NCI-H1105 (cell line): ENCODE measurements at places on chromosomes 11 and 22.

GRCh38 chr22:50118557-50119168 is 28.9 kb downstream of the MOV10L1 start:
- no peak for DNase-seq

GRCh38 chr11:130449310-130449990 is 1.0 kb downstream of the ADAMTS15 start:
- DNase-seq: no peak

DNA sequence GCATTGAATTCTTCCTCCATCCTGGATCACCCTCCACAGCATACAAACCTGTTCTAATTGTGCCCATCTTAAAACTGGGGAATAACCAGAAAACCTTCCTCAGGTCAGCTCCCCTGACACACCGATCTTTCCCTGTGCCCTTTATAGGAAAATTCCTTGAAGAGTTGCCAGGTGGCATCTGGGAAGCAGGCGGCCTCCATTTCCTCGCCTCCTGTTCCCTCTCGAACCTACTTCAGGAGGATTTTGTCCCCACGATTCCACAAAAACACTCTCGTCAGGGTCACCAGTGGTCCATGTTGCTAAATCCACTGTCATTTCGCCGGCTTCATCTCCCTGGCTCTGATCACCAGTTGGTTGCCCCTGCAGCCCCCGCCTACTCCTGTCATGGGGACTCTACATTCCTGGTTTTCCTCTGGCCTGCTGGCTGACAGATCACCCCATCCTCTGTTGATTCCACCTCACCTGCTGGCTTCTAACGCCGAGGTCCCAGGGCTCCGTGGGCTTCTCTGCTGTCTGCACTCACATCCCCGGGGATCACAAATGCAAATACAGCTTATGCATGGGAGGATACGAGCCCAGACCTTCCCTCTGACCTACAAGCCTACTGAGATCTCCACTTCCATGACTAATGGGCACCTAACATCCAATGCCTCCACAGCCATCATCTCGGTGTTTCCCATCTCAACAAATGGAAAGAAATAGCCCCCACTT is 92.5 kb upstream of the PRDM11 start:
- no peak for DNase-seq

GRCh38 chr11:212150-213100 is 4.9 kb downstream of the RIC8A start:
- DNase-seq: no peak

DNA sequence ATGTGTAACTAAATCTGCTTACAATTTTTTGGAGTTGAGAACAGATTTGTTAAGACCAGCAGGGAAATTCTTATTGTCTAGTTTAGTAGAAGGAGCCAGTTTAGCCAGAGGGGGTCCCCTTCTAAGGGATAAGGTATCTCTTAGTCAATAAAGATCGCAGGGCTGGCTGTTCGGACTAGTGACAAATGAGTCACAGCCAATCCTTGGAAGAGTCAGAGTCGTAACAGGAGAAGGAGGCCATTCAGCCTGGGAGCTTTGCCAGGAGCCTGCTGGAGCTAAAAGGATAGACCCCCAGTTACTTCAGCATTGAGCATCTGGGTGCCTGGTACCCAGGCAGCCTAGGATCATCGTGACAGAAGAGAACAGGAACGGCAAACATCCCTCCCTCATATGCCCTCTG is 191.6 kb upstream of the ARHGAP20 start:
- DNase-seq: no peak

DNA sequence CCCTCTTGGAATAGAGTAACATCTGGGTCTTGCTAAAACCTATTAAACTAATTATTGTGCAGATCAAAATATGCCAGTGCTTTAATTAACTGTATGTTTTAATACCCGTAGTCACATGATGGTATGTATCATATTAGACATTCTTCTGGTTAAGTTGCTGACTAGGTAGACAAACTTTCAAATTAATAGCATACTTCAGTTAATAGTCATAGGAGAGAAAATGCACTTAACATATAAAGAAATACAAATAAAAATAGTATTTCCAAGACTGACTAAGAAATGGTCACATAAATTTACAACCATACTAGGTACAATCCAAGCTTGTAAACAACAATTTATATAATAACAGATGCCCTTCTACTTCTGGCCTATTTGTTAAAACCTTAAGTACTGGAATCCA is 7.6 kb upstream of the EXPH5 start:
- no peak for DNase-seq

DNA sequence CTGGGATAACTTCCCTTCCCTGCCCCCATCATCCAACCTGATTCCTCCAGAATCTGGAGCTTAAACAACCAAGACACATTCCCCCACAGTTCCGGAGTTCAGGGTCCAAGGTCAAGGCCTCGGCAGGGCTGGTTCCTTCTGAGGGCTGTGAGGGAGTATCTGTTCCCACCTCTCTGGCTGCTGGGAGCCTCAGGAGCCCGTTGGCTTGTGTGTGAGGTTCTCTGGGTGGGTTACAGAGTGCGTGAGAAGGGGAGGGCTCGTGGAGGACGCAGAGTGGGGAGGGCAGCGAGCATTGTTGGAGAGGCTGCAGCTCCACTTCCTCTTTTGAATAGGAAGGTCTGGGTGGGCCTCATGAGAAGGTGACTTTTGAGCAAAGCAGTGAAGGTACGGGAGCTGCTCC is 8.5 kb downstream of the SERHL2 start:
- DNase-seq: no peak

- DNase-seq: no peak
Measured at GRCh38 chr11:74627381-74627780, 35.0 kb downstream of the POLD3 start.
